Naive thymus-derived CD4-positive, alpha-beta T cell (primary cell): ENCODE measurements at places on chromosomes 3 and 15. TPM values are rescaled to one million over a fixed set of nuclear protein-coding genes. Genes with fewer than 3 reads are reported as not detected.

DNA sequence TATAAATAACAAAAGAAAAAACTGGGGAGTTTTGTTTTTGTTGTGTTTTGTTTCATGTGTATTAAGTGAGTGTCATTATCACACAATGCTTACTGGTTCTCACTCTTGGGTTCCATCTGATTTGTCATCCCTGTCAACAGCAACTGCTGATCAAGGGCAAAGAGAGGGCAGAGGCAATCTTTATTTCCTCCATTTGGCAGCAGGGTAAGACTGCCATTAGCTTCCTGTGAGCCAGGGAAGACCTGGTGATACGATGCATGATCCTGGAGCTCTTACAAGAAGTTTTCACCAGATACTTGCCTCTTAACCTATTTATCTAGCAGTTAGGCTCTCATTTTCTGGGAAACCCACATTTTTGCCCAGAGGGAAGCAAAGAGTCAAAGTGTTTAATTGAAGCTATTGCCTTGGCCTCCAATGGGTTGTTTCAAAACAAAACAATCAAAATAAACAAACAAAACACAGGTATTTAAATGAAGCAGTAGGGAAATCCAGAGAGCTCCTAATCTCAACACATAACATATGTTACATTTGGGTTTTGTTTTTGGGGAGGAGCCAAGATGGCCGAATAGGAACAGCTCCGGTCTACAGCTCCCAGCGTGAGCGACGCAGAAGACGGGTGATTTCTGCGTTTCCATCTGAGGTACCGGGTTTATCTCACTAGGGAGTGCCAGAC is 529.8 kb downstream of the MAGI1 start:
- no peak for DNase-seq

GRCh38 chr3:23840521-23840920 is 34.8 kb downstream of the UBE2E1 start:
- DNase-seq, result no peak

FAM81A gene
- polyA plus RNA-seq, result not detected

DNA sequence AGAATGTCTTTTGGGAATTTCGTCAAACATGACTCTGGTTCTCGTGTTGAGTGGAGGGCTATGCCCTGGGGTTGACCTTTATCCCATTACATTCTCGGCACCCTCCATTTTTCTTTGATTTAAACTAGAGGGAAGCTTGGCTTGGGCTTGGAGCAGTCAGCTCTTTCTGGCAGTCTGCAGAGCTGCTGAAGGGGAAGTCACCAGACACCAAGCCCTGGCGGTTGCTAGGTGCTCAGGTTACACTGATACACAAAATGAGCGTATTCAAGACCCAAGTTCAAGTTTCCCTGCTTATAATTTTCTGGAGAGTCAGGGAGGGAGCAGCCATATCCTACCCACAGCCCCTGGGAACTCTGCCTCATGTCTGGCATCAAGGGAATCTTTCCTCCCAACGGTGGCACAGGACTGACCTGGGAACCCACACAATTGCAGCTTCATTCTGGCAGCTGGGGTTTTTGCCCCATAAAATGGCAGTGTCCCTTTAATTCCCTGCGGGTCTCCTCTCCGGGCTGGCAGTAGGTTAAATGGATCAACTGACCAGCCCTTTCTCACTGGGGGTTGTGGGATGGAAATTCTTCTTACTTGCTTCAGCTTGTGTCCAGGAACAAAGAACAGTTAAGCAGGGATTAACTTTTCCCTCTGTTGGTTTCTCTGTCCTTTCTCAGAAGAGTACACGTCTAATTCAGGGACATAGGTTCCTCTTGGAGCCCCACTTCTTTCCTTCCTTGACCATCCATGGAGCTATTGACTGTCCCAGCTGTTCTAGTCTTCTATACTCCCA is 110.0 kb upstream of the DLG1 start:
- DNase-seq, result no peak

DNA sequence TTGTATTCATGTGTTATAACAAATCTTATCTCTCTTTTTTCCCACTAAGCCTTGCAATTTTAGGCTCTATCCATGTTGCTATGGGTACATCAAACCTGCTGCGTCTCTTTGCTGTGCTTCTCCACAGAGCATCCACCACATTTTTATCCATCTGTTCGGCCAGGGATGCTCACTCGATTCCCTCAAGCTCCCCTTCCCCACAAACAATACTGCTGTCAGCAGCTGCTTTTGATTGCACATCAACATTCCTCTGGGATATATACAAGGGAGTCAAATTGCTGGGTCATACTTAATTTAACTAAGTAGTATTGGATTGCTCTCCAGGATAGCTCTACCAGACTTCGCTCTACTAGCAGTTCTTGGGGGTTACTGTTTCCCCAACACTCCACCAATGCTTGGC is 36.8 kb downstream of the TMEM108 start:
- DNase-seq, result no peak

LIPH gene
- not detected for polyA plus RNA-seq

DNA sequence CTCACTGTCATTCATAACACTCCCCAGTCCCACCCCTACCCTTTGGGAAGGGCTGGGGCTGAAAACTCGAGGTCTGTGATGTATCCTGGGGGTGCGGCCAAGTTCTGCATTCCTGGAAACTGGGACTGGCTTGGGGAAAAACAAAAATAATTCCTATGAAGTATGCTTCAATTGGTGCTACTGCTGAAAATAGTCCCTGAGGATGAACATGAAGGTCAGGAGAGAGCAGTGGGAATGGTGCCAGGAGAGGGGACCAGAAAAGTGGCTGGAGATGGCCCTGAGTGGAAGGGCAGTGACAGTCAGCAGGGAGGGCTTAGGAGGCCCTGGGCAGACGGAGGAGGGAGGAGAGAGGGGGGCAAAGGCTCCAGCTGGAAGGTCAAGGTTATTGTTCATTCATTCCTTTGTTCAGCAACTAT is 4.8 kb upstream of the ISLR start:
- DNase-seq, result no peak

DNA sequence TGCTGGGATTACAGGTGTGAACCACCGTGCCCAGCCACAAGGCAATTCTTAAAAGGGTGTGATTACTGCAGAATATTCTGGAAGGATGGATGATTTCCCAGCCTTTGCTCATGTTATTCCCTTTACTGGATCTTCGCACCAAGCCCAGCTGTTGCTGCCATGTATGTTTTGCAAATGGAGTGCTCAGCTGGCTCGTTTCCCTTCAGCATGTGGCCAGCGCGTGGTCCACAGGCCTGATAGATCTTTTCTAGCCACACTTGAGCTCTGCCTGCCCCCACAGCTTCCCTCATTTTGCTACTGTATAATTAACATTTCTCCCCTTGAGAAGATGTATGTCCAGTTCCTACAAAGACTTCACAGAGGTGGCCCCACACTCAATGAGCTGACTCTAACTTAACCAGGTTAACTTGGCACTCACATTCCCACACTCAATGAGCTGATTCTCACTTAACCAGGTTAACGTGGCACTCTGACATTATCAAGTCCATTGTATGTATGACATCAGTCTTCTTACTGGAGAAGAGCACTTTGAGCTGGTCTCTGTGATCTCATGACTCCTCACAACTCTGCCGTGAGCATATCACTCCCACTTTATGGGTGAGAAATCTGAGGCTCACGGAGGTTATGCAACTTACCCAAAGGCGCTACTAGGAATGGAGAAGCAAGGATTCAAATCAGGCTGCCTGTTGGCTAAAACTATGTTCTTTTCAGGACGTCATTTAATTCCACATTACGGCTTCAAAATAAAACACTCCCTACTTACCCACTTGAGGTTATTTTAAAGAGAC is 49.2 kb downstream of the TM4SF4 start:
- no peak for DNase-seq

- no peak for DNase-seq
These were observed 424 bp downstream of the HAUS2 start for GRCh38 chr15:42549032-42549491.

DNA sequence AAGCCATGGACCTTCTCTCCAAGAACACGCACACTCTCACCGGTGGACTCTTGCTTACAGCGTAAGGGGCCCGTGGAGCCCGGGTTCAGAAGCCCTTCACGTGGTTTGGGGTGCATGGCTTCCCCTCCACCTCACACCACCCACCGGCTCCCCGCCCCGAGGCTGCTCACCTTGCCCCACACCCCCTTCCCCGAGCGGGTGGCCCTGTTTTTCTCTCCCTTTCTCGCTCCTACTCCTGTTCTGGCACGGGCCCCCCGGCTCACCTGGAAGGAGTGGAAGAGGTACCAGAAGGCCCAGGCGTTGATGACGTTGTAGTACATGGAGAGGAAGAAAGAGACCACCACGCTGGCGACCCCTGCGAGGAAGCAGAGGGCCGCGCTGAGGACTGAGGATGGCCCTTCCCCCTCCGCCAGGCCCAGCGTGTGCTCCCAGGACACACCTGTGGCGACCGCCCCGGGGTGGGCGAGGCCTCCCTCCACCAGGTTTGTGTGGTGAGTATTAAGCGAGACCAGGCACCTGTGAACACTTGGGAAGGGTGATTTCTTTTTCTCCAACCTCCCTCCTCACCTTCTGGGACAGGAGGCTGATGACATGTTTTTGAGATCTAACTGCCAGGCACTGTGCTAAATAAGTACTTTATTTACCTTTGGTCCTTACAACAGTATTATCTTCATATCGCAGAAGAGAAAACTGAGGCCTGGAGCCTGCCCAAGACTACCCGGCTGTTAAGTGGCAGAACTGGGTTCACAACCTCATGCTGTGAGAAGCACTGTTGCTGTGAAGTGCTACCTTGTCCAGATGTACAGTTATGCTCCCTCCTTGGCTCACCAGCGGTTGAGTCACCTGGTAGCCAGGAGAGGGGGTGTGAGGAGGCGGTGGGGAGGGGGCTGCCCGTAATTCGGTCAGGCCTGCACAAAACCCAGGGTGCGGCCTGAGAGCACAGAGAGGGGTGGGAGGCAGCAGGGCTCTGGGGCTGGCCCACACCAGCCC is 16.3 kb downstream of the SLC6A20 start:
- no peak for DNase-seq

LRRC57 gene
- 4.8 TPM for polyA plus RNA-seq

C3orf18 gene
- polyA plus RNA-seq, result 17.4 TPM

GRCh38 chr3:24135280-24135679 is 190.2 kb downstream of the NR1D2 start:
- no peak for DNase-seq

PFKFB4 gene
- 2.6 TPM for polyA plus RNA-seq

GRCh38 chr3:192130534-192131132 is 596.7 kb downstream of the FGF12 start:
- DNase-seq, result no peak

DNA sequence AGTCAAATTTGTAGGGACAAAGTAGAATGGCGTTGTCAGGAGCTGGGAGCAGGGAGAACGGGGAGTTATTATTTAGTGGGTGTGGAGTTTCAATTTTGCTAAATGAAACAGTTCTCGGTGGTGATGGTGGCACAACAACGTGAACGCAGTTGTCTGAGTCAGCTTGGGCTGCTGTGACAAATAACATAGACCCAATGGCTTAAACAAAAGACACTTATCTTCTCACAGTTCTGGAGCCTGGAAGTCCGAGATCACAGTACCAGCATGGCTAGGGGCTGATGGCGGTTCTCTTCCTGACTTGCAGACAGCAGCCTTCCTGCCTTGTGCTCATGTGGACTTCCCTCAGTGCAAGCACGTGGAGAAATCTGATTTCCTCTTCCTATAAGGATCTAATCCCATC is 90.2 kb downstream of the CHSY1 start:
- no peak for DNase-seq

STXBP5L gene
- not detected for polyA plus RNA-seq

LRTM1 gene
- not detected for polyA plus RNA-seq

- DNase-seq, result no peak
These were observed 56.1 kb upstream of the TRPM1 start for GRCh38 chr15:31157644-31158069.

DNA sequence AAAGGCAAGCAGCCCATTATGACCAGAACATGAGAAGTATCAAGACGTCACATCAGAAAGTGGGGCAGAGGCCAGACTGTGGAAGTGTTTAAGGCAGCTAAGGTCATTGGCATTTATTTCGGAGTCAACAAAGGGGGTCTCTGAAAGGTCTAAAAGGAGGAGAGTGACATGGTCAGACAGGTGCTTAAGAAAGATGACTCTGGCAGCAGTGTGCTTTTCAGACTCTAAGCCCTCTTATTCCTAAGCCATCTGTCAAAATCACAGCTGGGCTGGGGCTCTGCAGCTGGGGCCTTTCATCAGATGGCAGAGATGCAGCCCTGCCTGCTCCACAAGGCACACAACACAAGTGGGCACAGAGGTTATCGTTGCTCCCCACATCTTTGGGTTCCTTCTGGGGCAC is 14.0 kb downstream of the FBXL22 start:
- DNase-seq, result no peak

CTXND1 gene
- polyA plus RNA-seq, result not detected

GRCh38 chr3:136412307-136412706 is 162.2 kb downstream of the PCCB start:
- no peak for DNase-seq

CEP19 gene
- polyA plus RNA-seq, result 10.7 TPM

ISLR2 gene
- polyA plus RNA-seq, result not detected

DNA sequence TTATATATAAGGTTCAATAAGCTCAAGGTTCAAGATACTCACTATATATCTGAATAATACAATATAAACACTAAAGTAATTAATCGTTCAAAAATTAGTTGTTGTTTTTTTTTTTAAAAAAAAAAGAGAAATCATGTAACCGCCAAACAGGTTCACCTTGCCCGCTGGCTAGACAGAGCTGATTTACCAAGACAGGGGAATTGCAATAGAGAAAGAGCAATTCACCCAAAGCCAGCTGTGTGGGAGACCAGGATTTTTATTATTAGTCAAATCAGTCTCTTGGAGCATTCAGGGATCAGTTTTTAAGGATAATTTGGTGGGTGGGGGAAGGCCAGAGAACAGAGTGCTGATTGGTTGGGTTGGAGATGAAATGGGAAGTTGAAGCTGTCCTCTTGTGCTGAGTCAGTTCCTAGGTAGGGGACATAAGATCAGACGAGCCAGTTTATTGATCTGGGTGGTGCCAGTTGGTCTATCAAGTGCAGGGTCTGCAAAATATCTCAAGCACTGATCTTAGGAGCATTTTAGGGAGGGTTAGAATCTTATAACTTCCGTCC is 7.9 kb downstream of the HIGD1A start:
- no peak for DNase-seq

ATP2B2 gene
- polyA plus RNA-seq, result not detected

DNA sequence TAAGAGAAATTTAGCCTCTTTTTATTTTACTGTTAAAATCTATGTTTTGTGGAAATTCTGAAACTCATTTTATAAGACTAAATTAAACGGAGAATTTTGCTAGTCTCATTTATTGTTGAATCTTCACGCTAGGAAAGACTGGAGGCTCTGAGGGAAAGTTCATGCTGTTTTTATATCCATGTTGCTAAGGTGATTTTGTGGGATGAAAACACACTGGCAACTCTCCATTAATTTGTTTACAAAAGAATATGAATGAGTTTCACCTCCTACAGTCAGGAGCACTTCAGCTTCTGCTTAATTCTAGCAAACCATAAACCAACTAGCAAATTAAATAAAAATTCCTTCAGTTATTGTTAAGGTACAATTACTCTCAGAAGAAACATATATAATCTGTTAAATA is 195.4 kb downstream of the RAP2B start:
- DNase-seq, result no peak

TRPC1 gene
- 0.69 TPM for polyA plus RNA-seq

TLR9 gene
- not detected for polyA plus RNA-seq

- DNase-seq, result no peak
These were observed 61.3 kb downstream of the PPARG start for GRCh38 chr3:12349895-12350811.

- DNase-seq, result no peak
These were observed 7.6 kb upstream of the TRH start for GRCh38 chr3:129966876-129967275.
